Mammary epithelial cell (primary cell): ENCODE measurements at places on chromosomes 3 and 15.

GRCh38 chr3:36784138-36784635, 19.8 kb upstream of the DCLK3 start:
- DNase-seq, result no peak

DNA sequence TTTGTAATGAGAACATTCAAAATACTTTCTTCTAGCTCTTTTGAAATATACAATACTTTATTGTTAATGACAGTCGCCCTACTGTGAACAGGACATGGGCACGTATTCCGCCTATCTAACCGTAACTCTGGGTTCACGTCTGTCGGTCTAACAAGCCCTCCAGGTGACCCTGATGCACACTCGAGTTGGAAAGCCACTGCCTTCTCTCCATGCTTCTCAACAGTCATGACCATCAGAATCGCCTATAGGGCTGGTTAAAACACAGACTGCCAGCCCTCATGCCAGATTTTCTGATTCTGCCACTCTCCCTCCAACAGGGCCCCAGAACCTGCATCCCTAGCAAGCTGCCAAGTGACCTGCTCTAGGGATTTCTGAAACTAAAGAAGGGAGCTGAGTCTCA, 140.2 kb downstream of the FOXP1 start:
- DNase-seq, result no peak

DNA sequence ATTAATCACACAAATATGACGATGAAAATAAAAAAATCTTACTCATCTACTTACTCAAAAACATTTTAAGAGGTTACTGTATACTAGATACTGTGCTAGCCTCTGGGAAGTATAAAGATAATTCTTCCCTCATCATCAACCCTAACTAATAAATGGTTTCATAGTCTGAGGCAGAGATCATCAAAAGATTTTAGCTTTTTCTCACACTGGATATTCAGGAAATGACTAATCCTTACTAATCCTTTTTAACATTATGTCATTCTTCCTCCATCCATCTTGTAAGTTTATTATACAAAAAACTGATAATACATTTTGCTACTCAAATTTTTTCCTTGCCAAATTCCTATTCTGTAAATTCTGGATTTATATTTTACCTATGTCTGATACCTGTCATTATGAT, 29.7 kb downstream of the ACAD11 start:
- DNase-seq, result peak; percentile 74

DNA sequence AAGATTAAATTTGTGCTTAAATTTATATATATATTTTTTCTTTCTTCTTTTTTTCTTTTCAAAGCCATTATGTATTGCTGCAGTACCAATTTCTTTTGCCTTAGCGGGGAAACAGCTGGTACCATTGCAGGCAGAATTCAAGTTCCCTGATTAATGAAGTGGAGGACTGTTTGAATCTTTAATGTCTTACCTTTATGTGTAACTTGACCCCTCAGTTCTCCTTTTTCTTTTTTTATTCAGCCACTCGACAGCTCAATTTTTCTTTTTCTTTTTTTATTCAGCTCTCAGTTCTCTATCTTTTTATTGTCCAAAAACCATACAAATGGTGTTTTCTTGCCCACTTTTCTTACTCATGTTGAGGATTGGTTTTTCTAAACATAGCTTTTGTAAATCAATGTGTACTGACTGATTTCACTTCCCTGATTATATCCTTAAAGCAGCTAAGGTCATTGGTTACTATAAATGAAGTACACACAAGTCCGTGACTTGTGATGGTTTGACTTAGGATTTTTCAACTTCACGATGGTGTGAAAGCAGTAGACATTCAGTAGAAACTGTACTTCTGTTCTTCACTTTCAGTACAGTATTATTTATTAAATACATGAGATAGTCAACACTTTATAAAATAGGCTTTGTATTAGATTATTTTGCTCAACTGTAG, 22.8 kb downstream of the ATP2C1 start:
- DNase-seq, result no peak

DNA sequence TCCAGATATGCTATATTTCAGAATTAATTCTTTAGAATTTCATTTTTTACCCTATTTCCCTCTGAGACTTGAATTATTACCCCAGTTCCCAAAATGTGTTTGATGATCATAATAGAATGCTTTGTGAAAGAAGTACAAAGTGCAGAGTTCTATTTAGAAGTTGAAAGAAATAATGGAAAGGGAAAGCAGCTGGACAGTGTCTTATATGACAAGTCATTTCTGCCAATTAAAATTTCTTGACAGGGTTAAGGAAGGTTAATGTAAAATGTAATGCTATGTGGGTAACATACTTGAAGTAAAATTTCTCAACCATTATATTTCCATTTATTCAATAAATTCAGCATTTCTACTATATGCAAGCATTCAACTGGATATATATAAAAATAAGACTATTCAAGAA, 33.1 kb downstream of the FGF7 start:
- no peak for DNase-seq
